CD4-positive, alpha-beta T cell treated with Interleukin-12 subunit alpha and Interleukin-12 subunit beta, for 1 hour (primary cell): ENCODE measurements at places on chromosomes 11 and 22.

DNA sequence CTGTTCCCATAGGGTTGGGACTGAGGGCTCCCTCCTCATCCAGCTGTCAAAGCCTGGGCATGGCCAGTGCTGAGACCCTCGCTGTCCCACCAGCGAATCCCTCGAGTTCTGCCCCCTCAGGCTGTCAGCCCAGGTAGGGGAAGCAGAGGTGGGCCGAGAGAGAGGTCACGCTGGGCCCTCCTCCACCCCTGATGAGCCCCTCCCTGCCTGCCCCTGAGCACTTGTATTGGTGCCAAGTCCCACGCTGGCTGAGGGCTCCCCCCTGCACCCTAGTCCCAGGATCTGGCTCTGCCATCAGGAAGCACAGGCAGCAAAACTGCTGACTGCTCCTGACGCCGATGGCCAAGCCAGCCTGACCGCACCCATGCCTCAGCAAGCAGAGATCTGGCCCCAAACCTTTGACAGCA lies 3.3 kb downstream of the PRR33 start:
- DNase-seq: no peak

DNA sequence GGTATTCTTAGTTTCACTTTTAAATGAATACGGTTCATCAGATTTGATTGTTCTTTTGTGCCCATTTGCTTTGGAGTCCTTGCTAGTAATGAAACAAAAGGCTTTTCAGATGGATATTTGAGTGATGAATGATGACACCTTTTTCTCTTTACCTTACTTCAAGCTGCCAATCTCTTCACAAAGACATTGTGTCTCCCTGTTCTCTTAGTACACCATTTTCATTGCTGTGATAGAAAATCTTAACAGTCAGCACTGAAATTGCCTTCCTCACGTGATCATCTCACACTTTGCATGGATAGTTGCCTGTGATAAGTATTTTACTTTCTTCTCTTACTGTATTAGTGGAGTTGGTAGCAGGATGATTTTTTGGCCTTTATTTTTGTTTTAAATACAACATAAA lies 396.6 kb downstream of the NELL1 start:
- DNase-seq: no peak

- no peak for DNase-seq
Observed at GRCh38 chr11:90770007-90770406, 547.2 kb upstream of the CHORDC1 start.

GRCh38 chr11:43403357-43404231 lies 44.9 kb downstream of the TTC17 start:
- DNase-seq: no peak

GRCh38 chr11:105979997-105980703 lies 41.9 kb downstream of the MSANTD4 start:
- no peak for DNase-seq

- no peak for DNase-seq
Observed at GRCh38 chr11:77205467-77206263, 77.6 kb downstream of the MYO7A start.

DNA sequence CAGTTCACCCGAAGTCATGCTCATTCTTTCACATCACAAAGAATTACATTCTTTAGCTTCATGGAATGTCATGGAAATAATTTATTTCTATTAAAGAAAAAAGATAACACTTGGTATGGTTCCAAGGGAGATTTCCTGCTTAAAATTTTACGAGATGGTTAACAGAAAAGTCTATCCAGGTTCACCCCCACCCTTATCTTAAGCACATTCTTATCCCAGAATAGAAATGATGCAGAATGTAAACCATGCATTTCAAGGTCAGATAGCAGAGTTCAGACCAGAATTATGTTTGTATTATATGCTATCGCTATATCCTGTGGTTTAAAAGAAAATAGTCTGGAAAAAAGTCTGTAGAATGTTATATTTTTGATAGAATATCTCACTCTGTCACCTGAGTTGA lies 58.7 kb downstream of the GAS2 start:
- DNase-seq: no peak

- peak; percentile 83 for DNase-seq
Observed at GRCh38 chr11:118895093-118896039, 11.7 kb downstream of the CXCR5 start.

DNA sequence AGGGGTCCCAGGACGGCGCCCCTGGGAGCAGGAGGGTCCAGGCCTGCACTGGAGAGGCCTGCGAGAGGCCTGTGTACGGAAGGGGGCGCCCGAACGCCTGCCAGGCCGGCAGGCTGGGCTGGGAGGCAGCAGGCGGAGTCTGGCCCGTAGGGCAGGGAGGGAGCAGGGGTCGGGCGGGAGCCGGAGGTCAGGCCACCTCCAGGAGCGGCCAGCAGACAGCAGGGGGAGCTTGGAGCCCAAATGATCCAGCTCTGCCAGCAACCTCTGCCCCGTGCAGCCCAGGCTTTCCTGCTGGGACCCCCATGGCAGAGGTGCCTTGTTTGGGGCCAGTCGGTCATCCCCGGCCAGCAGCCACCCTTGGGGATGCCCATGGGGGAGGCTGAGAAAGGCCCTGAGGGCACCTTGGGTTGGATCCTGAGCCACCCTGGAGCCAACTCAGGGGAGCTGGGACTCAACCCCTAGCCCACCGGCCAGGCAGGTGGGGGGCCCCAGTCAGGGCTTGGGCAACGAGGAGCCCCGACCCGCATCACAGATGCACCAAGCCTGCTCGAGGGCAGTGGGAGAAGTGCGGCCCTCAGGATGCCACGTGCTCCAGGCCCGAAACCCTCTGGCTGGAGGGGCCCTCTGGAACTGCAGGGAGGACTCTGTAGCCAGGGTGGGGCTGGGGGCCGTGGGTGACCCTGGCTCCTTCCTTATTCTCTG lies 9.6 kb upstream of the SYT8 start:
- no peak for DNase-seq

DNA sequence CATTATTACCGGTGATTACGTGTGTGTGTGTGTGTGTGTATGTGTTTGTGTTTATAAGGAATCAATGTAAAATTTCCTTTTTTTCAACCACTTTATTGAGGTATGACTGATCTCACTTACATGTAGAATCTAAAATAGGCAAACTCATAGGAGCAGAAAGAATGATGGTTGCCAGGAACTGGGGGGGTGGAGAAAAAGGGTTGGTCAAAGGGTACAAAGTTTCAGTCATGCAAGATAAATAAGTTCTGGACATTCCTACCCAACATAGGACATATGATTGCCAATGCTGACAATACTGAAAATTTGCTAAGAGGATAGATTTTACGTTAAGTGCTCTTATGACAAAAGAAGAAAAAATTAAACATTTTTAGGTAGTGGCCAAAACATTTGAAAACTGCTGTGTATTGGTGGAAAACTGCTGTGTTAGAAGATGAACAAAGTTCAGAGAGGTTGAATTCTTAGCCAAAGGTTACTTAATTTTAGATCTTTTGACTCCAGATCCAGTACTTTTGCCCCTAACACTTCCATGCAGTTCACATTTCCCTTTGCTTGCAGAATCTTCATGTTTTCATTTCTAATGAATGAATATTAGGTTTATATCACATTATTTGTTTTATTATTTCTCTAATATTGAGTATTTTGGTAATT lies 49.5 kb downstream of the NNMT start:
- DNase-seq: no peak
